ENCODE measurements at places on chromosomes 3 and 15.
A peak's percentile ranks its signal among the peaks of the same experiment; 100 is the strongest.

GRCh38 chr3:172138792-172139507 is 99.6 kb downstream of the FNDC3B start:
- H3K4me1 ChIP-seq: peaks cover 33% of the 10 kb centered on the region
- no peak overlapping the region for H3K4me3 ChIP-seq
- H3K27ac ChIP-seq: peak overlapping the region; percentile 34

DNA sequence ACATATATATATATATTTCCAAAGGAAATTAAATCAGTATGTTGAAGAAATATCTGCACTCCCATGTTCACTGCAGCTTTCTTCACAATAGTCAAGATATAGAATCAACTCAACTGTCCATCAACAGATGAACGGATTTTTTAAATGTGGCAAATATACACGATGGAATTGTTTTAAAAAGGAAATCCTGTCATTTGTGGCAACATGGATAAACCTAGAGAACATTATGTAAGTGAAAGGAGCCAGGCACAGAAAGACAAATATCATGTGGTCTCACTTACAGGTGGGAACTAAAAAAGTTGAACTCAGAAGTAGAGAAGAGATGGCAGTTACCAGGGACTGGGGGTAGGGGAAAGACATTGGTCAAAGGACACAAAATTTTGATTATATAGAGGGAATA is 253.7 kb downstream of the ULK4 start:
- H3K4me3 ChIP-seq: no peak overlapping the region
- no peaks in the 10 kb centered on the region for H3K27me3 ChIP-seq
- no peak for DNase-seq
- H3K27ac ChIP-seq: no peak overlapping the region

GRCh38 chr3:47251689-47252088 is 30.9 kb downstream of the KIF9 start:
- no peaks in the 10 kb centered on the region for H3K4me1 ChIP-seq
- no peak overlapping the region for H3K27ac ChIP-seq
- no peaks in the 10 kb centered on the region for H3K36me3 ChIP-seq

DNA sequence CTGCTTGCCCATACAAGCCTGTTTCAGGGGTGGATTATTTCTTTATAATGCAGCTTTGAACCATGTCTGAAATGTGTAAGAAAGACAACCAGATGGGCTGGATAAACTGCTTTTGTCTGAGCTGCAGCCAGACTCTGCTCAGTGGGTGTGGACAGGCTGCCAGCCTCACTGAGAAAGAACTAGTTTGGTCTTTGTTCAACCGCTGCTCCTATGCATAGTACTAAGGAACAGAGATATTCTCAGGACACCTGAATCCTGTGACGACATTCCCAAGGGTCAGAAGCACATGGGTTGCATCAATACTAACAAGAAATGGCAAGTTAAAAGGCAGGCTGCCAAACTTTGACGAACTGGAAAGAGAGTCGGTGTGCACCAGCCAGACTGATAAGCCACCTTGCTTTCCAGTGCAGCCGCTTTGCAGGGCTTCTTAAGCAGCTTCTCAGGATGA is 57.2 kb downstream of the PLD1 start:
- H3K36me3 ChIP-seq: no peaks in the 10 kb centered on the region
- peak; percentile 14 for DNase-seq
- H3K4me1 ChIP-seq: no peaks in the 10 kb centered on the region
- no peak overlapping the region for H3K27ac ChIP-seq
- H3K27me3 ChIP-seq: no peaks in the 10 kb centered on the region

DNA sequence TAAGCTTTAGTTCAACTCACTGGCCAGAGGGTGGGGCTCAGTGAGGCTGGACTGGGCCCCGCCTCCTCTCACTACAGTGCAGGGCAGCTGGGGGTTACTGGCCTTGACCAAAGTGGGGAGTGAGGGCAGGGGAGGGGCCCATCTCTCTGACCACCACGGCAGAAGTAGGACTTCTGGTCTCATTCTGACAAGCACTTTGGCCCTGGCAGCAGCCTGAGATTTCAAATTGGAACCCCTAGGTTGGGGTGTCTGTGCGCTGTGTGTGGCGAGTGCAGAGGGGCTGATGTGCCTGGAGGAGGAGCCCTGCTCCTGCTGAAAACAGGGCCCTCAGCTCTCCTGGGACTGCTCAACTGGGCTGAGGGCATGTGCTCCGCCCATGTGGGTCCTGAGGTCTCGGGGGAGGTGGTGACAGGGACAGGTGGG is 60.3 kb upstream of the RPL32 start:
- H3K27me3 ChIP-seq: no peaks in the 10 kb centered on the region
- H3K36me3 ChIP-seq: peaks cover 3% of the 10 kb centered on the region
- H3K27ac ChIP-seq: no peak overlapping the region
- no peaks in the 10 kb centered on the region for H3K4me1 ChIP-seq
- H3K4me3 ChIP-seq: no peak overlapping the region
- DNase-seq: no peak

- H3K27me3 ChIP-seq: no peaks in the 10 kb centered on the region
- H3K4me1 ChIP-seq: no peaks in the 10 kb centered on the region
- H3K36me3 ChIP-seq: peaks cover 2% of the 10 kb centered on the region
- no peak overlapping the region for H3K4me3 ChIP-seq
- no peak for DNase-seq
- no peak overlapping the region for H3K27ac ChIP-seq
Measured at GRCh38 chr15:55853134-55853533, 110.2 kb upstream of the PRTG start.

- no peaks in the 10 kb centered on the region for H3K36me3 ChIP-seq
- H3K4me1 ChIP-seq: no peaks in the 10 kb centered on the region
- no peak for DNase-seq
- H3K4me3 ChIP-seq: no peak overlapping the region
Measured at GRCh38 chr3:103056542-103056941, 621.7 kb downstream of the ZPLD1 start.

- H3K27ac ChIP-seq: no peak overlapping the region
- no peaks in the 10 kb centered on the region for H3K27me3 ChIP-seq
- no peaks in the 10 kb centered on the region for H3K36me3 ChIP-seq
- no peak for DNase-seq
Measured at GRCh38 chr3:188827576-188827975, 344.2 kb upstream of the TPRG1 start.

- no peaks in the 10 kb centered on the region for H3K4me1 ChIP-seq
- H3K27me3 ChIP-seq: no peaks in the 10 kb centered on the region
Measured at GRCh38 chr3:33103034-33103433, 6.1 kb upstream of the GLB1 start.

GRCh38 chr15:80106051-80106450 is 46.6 kb downstream of the ZFAND6 start:
- H3K4me1 ChIP-seq: no peaks in the 10 kb centered on the region
- DNase-seq: peak; percentile 82
- H3K4me3 ChIP-seq: no peak overlapping the region
- no peaks in the 10 kb centered on the region for H3K36me3 ChIP-seq

All from fibroblast of lung (primary cell).